Nephron progenitor cell (in vitro differentiated cells): ENCODE measurements at places on chromosomes 4 and X.

DNA sequence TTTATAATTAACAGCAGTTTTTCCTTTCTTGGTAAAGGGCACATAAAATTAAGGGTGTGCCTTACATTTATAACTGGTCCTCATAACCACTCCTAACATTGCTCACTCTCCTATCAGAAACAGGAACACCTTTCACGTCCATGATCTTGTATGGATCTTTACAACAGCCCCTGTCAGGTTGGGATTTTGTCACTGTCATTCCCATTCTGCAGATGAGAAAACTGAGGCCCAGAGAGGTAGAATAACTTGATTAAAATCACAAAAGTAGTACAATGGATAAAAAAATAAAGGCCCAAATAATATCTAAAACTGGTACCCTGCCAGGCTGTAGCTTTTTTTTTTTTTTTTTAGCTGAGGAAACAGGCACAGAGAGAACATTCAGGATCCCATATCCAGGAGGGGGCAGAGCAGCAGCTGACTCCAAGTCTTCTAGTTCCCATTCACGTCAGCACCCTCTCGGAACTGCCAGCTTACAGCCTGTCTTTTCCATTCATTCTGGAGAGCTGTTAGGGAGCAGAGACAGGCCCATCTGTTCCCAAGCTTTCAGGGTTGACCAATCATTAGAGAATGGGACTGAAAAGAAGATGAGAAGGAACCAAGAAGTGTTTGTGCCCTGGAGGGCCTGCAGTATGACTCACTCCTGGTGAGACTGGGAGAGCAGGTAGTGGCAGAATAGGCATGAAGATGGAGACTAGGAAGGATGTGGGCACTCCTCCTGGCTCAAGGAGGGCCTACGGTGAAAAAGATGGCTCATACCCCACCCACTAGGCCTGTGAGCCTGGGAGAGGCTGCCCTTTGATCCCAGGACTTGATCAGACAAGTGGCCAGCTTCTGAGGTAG is 7.3 kb downstream of the SUV39H1 start:
- peaks cover 11% of the 10 kb centered on the region for H3K36me3 ChIP-seq
- no peak for DNase-seq
- no peaks in the 10 kb centered on the region for H3K4me1 ChIP-seq
- no peak overlapping the region for H3K27ac ChIP-seq

- no peak overlapping the region for H3K27ac ChIP-seq
- no peak for DNase-seq
- no peak overlapping the region for H3K4me3 ChIP-seq
- H3K4me1 ChIP-seq, result no peaks in the 10 kb centered on the region
- no peaks in the 10 kb centered on the region for H3K36me3 ChIP-seq
Measured at GRCh38 chrX:70826715-70827114, 81.8 kb downstream of the TEX11 start.

DNA sequence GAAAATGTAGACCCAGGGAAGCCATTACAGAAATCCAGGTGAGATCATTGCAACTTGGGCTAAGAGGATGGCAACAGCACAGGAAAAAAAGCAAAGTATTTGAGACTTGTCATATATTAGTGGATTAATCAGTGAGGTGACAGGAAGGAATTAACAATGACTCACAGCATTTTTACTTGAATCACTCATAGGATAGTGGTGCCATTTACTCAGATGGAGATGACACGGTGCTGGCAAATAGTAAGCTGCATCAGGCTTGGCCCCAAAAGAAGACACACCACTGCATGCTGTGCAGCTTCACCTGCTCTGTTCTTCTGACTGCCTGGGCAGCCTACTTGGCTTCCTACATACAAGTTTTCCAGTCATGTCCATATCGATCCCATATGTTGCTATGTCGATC is 144.8 kb downstream of the FRYL start:
- peaks cover 9% of the 10 kb centered on the region for H3K36me3 ChIP-seq
- H3K27me3 ChIP-seq, result no peaks in the 10 kb centered on the region
- H3K4me1 ChIP-seq, result no peaks in the 10 kb centered on the region
- H3K27ac ChIP-seq, result no peak overlapping the region

DNA sequence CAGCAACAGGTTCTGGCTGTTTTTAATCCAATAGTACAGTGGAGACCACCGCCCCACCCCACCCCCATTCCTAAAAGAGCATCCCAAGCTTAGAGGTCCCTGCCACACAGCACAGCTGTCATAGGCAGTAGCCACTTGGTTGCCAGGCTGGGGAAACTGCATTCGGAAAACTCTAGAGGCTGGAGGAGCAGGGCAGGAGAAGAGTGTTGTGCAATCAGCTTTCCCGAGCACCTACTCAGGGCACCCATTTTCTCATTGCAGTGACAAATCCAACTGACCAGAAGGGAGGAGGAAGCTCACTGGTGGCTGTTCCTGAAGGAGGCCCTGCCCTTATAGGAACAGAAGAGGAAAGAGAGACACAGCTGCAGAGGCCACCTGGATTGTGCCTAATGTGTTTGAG is 1.1 kb downstream of the CXCL1 start:
- no peak for DNase-seq
- peak overlapping the region; percentile 83 for H3K4me3 ChIP-seq
- H3K4me1 ChIP-seq, result peaks cover 9% of the 10 kb centered on the region
- no peak overlapping the region for H3K27ac ChIP-seq
- no peaks in the 10 kb centered on the region for H3K36me3 ChIP-seq
- peaks cover 69% of the 10 kb centered on the region for H3K27me3 ChIP-seq

DNA sequence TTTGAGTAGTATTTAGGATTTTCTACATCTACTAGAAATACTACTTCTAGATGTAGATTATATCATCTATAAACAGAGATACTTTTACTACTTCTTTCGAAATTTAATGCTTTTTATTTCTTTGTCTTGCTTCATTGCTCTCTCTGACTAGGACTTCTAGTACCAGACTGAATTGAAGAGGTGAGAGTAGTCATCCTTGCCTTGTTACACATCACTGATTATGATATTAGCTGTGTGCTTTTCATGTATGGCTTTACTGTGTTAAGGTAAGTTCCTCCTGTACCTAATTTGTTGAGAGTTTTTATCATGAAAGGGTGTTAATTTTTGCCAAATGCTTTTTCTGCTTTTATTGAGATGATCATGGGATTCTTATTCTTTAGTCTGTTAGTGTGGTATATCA is 19.6 kb upstream of the IL2 start:
- H3K27ac ChIP-seq, result no peak overlapping the region
- no peaks in the 10 kb centered on the region for H3K36me3 ChIP-seq
- no peaks in the 10 kb centered on the region for H3K4me1 ChIP-seq

GRCh38 chr4:117784266-117784665 is 250.0 kb upstream of the NDST3 start:
- peak overlapping the region; percentile 3 for H3K27ac ChIP-seq
- peaks cover 11% of the 10 kb centered on the region for H3K4me1 ChIP-seq
- H3K4me3 ChIP-seq, result no peak overlapping the region
- no peaks in the 10 kb centered on the region for H3K36me3 ChIP-seq
- DNase-seq, result no peak

- peak; percentile 37 for DNase-seq
- H3K4me1 ChIP-seq, result peaks cover 69% of the 10 kb centered on the region
- H3K27me3 ChIP-seq, result peaks cover 7% of the 10 kb centered on the region
- H3K36me3 ChIP-seq, result peaks cover 5% of the 10 kb centered on the region
- H3K27ac ChIP-seq, result peak overlapping the region; percentile 97
- H3K4me3 ChIP-seq, result peak overlapping the region; percentile 76
Measured at GRCh38 chr4:139666735-139667281, 1.2 kb downstream of the MGST2 start.

DNA sequence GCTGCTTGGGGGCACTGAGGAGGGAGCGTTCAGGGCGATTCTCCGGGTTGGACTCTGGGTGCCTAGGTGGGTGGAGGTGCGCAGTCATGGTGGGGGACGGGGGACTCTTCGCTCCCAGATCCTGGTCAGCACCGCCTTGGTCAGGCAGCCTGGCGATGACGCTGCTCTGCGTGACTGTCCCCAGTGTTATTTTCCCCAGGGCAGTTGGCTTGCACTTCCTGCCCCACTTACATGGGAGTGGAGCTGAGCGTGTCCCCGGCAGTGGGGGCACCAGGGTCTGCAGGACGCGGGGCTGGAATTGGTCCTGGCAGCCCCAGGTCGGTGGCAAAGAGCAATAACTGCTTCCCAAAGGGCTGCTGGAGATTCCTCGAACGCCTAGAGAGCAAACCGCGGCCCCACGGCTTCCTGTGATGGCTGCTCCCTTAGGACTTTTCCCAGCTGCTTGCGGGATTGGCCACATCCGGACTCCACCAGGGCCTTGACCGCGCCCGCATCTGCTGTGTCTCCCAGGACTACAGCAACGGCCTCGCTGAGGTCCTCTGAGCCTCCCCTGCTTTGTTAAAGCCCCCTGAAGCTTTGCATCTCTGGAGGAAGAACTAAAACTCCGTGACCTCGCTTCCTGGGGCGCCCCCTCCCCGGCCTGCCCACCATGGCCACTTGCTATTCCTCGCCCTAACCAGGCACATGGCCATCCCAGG is 35.3 kb upstream of the GPR78 start:
- no peaks in the 10 kb centered on the region for H3K4me1 ChIP-seq
- no peak for DNase-seq
- peaks cover 33% of the 10 kb centered on the region for H3K27me3 ChIP-seq
- no peaks in the 10 kb centered on the region for H3K36me3 ChIP-seq

DNA sequence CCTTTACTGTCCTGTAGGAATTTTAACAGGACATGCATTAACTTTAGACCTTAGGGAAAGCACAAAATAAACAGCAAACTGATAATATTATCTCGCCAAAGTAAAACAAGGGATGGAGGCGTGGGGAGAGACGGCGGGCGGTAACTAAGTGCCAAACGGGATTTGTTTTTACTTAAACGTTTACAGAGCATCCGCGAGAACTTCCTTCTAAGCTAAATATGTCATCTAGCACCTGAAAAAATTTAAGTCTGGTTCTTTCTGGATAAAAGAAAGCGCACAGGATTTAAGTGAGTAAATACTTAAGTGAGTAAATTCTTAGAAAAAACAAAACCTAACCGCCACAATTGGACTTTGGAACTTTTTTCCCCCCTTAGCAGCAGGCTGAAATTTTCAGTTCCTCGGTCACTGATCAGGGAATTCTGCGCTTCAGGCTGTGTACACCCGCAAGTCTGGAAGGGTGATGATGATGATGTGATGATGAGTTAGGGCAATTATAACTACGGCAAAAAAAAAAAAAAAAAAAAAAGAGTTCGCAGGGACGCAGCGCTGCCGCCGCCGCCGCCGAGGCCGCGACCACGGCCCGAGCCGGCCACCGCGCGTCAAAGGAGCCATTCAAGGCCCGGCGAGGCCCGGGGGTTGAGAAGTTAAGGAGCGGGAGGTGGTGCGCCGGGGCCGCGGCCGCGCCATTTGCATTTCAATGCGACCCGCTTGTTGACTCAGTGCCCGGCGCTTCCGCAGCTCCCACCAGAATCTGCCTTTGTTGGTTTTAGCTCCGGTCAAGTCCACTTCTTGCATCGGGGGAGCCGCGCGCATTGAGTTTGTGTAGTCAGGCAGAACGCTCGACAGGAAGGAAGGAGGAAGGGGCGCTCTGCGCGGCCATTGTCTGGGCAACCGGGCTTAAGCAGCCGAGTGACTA is 108.8 kb downstream of the SPRY1 start:
- peaks cover 23% of the 10 kb centered on the region for H3K36me3 ChIP-seq
- peak overlapping the region; percentile 84 for H3K4me3 ChIP-seq
- DNase-seq, result peak; percentile 82
- peaks cover 48% of the 10 kb centered on the region for H3K4me1 ChIP-seq
- no peaks in the 10 kb centered on the region for H3K27me3 ChIP-seq

- DNase-seq, result no peak
- H3K4me3 ChIP-seq, result no peak overlapping the region
- no peaks in the 10 kb centered on the region for H3K4me1 ChIP-seq
- peaks cover 69% of the 10 kb centered on the region for H3K36me3 ChIP-seq
Measured at GRCh38 chr4:88989990-88990389, 67.0 kb downstream of the FAM13A start.

- no peaks in the 10 kb centered on the region for H3K27me3 ChIP-seq
- H3K4me3 ChIP-seq, result no peak overlapping the region
- no peaks in the 10 kb centered on the region for H3K36me3 ChIP-seq
- H3K27ac ChIP-seq, result no peak overlapping the region
- H3K4me1 ChIP-seq, result peaks cover 10% of the 10 kb centered on the region
Measured at GRCh38 chrX:96979766-96980165, 96.1 kb downstream of the RPA4 start.

GRCh38 chr4:88054901-88055300 is 47.5 kb downstream of the PKD2 start:
- no peaks in the 10 kb centered on the region for H3K27me3 ChIP-seq
- peaks cover 69% of the 10 kb centered on the region for H3K36me3 ChIP-seq
- H3K4me3 ChIP-seq, result no peak overlapping the region
- H3K27ac ChIP-seq, result no peak overlapping the region
- DNase-seq, result peak; percentile 6
- no peaks in the 10 kb centered on the region for H3K4me1 ChIP-seq

GRCh38 chr4:107299646-107300045 is 263.5 kb upstream of the DKK2 start:
- no peak overlapping the region for H3K4me3 ChIP-seq
- no peak for DNase-seq
- H3K27ac ChIP-seq, result no peak overlapping the region
- peaks cover 6% of the 10 kb centered on the region for H3K27me3 ChIP-seq
- H3K4me1 ChIP-seq, result no peaks in the 10 kb centered on the region

DNA sequence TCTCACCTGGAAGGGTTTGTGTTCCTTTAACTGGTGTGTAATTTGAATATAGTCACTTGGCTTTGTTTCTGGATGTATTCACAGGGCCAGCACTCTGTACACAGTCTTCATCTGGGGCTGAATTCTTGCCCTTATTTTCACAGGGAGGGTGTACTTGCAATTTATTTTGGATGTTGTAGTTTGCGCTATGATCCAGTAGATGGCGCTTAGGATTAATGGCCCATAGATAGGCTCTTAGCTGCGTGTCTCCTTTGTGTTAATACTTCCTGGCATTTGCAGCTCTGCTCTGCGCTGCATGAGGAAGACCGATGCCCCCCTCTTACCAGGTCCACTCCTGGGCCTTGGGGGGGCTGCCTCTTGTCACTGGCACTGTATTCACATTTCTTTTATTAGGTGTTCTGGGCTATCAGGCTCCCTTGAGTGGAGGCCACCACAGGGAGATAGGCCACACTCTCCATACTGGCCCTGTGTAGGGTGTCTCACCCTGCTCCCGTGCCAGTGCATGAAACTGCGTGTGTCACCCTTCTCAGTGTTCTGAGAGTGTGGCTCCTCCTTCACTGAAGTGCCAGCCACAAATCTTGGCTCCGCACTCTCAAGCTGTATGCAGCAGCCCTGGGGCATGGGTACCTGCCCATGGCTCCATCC is 562.2 kb downstream of the ZIC3 start:
- no peaks in the 10 kb centered on the region for H3K36me3 ChIP-seq
- no peak overlapping the region for H3K27ac ChIP-seq
- no peaks in the 10 kb centered on the region for H3K27me3 ChIP-seq
- H3K4me1 ChIP-seq, result no peaks in the 10 kb centered on the region

DNA sequence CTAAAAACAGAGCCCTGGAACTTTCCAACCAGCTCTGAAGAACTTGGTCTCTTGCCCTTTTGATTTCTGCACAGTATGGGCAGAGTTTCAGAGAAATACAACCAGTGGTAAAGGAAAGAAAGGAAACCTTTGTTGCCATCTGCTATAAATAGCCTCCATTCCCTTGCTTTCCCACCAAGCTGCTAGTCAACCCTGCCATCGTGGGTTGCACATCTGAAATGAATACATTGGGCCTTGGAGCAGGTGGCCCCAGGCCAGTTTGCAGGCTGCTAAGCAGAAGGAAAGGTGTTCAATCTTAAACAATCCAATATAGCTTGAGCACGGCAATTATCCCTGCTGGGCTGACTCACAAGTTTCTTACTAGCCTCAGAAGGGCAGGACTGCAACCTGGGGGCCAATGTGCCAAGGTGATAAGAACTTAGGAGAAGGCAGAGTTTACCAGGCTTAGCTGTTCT is 142.5 kb downstream of the PPARGC1A start:
- H3K36me3 ChIP-seq, result no peaks in the 10 kb centered on the region
- no peak for DNase-seq
- H3K4me3 ChIP-seq, result no peak overlapping the region
- peaks cover 14% of the 10 kb centered on the region for H3K27me3 ChIP-seq
